ENCODE measurements at places on chromosomes 5 and 9.

GRCh38 chr5:118042076-118042475, 946.3 kb downstream of the DTWD2 start:
- no peak for DNase-seq

GRCh38 chr9:90611121-90611520, 31.5 kb downstream of the DIRAS2 start:
- DNase-seq: no peak

GRCh38 chr9:94791435-94791834, 64.9 kb downstream of the AOPEP start:
- DNase-seq: no peak

GRCh38 chr5:97636766-97637165, 453.7 kb upstream of the RIOK2 start:
- DNase-seq: no peak

- DNase-seq: no peak
Measured at GRCh38 chr5:9241479-9242305, 304.2 kb downstream of the SEMA5A start.

- DNase-seq: no peak
Measured at GRCh38 chr5:1642221-1642620, 118.5 kb upstream of the LPCAT1 start.

DNA sequence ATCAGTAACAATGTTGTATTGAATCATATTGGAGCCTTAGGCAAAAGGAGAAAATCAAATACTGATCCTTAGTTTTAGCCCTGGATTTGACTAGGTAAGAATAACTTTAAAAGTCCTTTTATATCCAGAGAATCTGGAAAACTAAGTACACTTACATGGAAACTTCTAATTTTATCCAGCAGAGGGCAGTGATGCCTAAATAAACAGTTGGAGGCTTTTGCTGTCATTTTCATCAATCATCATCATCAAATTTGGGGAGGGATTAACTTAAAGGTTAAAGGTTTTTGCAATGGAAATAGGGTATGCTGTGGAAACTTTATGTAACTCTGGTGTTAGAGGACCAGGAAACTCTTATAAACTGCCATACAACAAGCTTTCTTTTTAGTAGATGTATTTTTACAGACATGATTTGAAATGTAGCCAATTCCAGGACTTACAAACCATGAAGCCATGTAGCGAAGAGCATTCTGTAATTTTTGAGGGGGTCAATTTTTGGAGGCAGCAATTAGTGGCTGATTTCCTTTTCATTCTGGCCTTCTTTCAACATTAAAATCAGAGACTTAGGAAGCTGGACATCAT, 112.7 kb downstream of the OSTF1 start:
- no peak for DNase-seq

- DNase-seq: no peak
Measured at GRCh38 chr5:137245438-137245837, 253.7 kb downstream of the SPOCK1 start.

GRCh38 chr5:6540111-6540827, 91.6 kb downstream of the UBE2QL1 start:
- no peak for DNase-seq

- no peak for DNase-seq
Measured at GRCh38 chr5:167786871-167787578, 504.4 kb upstream of the WWC1 start.

GRCh38 chr5:8321272-8321671, 452.3 kb downstream of the MTRR start:
- DNase-seq: no peak

DNA sequence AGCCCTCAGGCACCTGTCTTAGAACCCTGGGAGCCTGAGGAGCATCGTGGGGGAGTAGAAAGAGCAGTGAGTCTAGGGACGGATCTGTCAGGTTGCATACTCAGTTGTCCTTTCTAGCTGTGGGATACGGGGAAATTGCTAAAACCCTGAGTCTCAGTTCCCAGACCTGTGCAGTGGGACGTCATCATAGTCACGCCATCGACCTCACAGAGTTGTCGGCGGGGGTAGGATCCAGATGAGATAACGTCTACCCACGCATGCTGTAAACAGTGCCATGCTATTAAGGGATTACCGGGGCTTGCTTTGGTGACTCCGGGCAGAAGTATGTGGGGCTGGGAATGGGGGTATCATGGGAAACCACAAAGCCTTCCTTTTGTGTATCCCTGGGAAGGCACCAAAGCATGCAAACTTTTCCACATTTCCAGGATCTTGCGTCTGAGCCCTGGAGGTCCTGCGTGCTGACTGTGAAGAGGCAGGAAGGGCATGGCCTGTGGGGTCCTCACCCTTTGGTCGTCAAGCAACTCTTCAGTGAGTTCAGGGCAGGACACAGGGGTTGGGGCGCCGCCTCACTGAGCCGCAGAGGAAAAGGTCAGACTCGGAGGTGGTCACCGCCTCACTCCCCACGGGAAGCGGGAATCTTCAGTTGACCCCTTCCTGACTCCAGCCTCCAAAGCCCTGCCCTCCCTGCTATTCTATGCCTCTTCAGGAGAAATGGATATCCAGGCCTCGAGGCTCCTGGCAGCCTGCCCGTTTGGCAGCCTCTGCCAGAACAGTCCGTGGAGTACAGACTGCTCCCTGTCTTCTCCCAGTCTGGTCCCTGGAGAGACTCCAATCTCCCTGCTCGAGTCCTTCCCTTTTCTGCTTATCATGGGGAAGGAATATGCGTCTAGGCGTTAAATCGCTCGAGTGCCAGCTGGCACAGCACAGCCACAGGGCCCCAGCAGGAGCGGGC, 186.8 kb upstream of the KLF9 start:
- DNase-seq: peak; percentile 96

DNA sequence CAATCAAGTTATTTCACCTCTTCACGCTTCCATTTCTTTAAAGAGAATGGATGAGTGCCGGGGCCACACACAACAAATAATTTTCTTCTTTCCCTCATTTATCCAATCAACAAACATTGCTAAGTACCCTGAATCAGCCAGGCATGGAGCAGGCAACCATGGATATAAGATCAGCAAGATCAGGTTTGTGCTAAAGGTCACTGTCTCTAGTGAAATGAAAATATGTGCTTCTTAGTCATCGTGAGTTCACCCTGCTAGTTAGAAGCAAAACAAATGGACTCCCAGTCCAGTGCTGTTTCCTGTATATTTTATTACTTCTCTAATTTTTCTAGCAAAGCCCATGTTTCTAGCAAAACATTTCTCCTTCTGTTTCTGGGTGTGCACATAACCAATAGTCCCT, 629.2 kb downstream of the BNC2 start:
- no peak for DNase-seq

GRCh38 chr5:96244696-96245095, 188.4 kb downstream of the PCSK1 start:
- DNase-seq: no peak

Data from adrenal gland (tissue), 19 donors.